ENCODE measurements at places on chromosomes 1 and 21.

GRCh38 chr1:201900476-201900875 lies 11.8 kb downstream of the SHISA4 start:
- DNase-seq = no peak

DNA sequence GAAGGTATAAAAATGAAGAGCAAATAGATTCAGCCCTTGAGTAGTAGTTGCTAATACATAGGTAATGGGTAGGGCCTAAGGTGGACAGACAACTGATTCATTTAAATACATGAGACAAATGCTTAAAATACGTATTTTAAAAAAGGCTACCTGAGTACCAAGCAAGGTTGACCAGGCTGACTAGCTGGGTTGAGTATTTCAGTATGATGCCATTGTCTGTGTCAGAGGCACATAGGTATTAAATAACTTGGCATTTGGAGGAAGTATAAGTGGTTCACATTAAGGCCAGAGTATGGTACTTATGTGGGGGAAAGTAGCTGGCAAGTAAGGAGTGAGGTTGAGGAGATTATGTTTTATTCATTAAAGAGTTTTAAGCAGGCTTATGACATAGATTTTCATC lies 19.4 kb downstream of the NEK7 start:
- DNase-seq = no peak

DNA sequence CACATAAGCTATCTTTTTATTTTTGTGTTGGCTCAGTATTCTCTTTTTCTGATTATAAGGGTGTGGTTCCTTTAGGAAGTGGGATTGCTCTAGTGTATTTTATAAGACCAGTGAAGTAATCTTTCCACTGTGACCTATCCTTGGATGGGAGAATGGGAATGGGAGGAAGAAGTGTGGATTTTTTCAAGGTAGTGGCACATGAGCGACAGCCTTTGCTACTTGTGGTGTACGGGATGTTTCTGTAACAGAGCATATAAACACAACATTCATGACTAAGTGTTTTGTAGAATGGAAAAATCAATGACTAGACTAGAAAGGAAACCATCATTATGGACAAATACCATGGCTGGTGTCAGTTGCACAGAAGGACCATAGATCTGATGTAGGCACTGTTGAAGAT lies 209.6 kb downstream of the GIPC2 start:
- no peak for DNase-seq

DNA sequence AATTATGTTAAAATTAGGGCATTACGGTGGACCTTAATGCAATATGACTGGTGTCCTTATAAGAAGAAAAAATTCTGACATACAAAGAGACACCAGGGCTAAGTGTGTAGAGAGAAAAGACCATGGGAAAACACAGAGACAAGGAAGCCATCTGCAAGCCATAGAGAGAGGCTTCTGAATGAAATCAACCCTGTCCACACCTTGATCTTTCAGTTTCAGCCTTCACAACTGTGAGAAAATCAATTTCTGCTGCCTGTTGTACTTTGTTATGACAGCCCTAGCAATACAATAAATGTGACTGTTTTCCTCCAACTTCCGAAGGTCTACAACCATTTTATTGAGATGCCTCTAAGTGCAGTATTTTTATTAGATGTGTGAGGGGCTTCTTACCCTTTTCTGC lies 1407.2 kb downstream of the MRPL39 start:
- no peak for DNase-seq

GRCh38 chr1:229842302-229843255 lies 216.5 kb downstream of the URB2 start:
- no peak for DNase-seq

- DNase-seq = no peak
Observed at GRCh38 chr1:54809496-54810074, 8.5 kb upstream of the TTC22 start.

- no peak for DNase-seq
Observed at GRCh38 chr1:37901191-37901892, 42.0 kb upstream of the MTF1 start.

GRCh38 chr1:202317941-202318925 lies 23.5 kb downstream of the UBE2T start:
- no peak for DNase-seq

DNA sequence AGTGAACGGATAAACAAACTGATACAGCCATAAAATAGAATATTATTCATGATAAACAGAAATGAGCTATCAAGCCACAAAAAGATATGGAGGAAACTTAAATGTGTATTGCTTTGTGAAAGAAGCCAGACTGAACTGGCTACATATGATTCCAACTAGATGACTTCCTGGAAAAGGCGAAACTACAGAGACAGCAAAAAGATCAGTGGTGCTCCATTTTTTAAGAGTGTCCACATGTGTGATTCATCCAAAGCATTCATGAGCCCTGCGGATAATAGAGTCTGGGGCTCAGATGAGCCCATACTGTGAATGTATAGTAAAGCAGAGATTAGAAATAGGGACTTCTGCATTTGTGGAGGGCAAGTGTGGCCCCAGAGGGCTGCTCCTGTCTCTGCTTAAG lies 7.8 kb upstream of the TMEM222 start:
- DNase-seq = no peak
